Cerebellar nuclear complex (tissue), 1 donor: ENCODE measurements at places on chromosomes 11 and 22.

- DNase-seq = no peak
These were observed 86.0 kb upstream of the IZUMO1R start for GRCh38 chr11:94218372-94218771.

DNA sequence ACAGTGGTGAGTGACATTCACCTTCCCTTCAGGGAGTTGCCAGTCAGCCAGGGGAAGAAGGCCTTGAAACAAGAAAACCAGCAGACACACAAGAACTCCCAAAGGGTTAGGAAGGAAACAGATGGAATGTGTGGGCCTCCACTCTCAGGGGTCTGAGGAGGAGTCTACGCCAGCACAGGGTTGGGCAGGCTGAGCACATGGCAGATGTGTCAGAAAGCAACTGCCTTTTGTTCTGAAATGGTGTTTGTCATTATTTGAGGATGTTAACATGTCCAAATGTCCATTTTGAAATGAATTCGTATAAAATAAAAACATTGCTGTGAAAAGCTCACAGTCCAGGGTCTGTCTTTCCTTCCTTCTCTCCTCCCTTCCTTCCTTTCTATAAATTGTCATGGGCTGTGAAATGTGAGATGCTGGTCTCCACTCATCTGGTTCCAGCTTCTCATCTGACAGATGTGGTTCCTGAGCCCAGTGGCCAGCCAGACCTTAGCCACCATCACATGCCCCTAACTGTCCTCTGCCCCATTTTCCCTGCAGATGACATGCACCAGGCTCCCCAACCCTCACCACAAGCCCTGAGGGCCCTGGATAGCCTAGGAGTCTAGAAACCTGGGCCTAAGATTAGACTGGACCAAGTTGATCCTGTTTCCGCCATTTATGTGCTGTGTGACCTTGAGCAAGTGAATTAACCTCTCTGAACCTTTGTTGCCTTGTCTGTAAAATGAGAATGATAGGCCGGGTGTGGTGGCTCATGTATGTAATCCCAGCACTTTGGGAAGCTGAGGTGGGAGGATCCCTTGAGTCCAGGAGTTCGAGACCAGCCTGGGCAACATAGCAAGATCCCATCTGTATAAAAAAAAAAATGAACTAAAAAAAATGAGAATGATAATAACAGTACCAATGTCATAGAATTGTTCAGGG lies 56.2 kb upstream of the CRYBB3 start:
- no peak for DNase-seq

DNA sequence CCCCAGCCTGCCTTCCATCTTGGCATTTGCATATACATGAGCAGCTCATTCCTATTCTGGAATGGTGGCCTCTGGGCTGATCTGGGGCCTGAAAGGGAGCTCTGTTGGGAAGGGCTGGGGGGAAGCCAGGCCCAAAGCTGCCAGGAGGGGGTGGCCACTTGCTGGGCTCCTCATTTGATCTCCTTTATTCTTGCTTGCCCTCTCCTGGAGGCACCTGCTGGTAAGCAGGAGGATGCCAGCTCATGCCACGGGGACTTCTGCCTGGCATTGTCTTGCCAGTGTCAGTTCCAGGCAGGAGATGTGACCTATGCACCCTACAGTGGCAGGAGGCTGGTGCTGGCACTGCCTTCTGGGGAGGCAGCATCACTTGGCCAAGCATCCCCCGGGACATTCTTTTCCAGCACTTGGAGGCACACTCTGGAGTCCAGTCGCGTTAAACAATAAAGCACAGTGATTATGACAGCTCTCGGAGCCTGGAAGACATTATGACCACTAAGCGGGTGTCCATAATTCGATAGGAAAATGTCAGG lies 128.3 kb downstream of the NTM start:
- no peak for DNase-seq

DNA sequence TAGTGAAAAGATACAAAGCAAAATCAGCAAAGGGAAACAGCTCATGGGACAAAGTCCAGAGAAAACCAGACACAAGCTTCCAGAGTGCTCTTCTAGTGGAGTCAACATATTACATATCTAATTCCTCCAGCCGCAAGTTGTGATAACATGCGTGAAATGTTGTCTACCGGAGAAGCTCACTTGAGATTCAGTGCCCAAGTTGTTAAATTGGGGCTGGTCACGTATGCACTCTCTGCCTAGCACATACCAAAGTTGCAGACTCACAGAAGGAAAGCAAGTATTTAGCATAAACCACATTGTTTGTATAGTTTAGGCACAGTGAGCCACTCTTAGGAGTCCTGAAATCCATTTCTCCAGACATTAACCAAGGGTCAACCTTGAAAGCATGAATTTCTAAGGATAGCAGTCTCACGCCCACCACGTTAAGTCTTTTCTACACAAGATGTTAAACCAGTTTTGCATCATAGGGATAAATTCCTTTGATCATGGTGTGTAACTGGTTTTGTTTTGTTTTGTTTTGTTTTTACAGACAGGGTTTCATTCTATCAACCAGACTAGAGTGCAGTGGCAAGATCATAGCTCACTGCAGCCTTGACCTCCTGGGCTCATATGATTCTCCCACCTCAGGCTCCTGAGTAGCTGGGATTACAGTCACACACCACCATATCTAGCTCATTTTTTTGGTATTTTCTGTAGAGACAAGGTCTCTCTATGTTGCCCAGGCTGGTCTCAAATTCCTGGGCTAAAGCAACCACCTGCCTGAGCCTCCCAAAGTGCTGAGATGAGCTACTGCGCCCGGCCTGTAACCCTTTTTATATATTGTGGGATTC lies 39.5 kb upstream of the EP300 start:
- no peak for DNase-seq

DNA sequence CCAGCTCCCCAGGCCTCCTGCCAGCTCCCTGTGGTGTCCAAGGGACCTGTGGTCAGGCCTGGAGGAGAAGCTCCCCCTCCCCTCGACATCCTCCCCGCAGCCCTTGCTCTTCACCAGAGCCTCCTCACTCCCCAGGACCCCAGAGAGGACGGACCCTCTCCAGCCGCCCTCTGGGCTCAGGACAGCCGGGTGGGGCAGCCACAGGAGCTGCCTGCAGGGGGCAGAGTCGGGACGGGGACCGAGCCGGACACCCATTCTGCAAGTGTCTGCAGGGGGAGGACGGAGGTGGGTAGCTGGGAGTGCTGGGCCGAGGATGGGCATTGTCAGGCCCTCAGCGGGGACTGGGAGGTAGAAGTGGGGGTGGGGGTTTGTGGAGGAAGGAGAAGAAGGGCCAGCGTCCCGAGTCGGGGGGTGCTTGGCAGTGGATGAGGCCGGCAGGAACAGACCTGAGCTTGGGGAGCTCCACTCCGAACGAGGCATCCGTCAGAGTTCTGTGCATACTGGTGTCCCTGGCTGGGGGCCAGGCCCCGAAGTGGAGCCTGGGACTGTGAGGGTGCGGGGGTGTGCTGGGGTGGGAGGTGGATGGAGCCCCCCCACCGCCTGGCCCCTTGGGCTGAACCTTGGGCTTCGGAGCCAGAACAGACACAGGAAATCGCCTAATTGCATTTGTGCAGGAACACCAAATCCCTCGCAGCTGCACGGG lies 15.2 kb downstream of the PRR33 start:
- DNase-seq = no peak

GRCh38 chr11:1696608-1697570 lies at the start of gene KRTAP5-6:
KRTAP5-6 (plus strand) TSS chr11:1697195; CDS start chr11:1697246, 51 bp downstream.
- DNase-seq = no peak

- no peak for DNase-seq
These were observed 1850.2 kb upstream of the RAG2 start for GRCh38 chr11:38448284-38448683.

DNA sequence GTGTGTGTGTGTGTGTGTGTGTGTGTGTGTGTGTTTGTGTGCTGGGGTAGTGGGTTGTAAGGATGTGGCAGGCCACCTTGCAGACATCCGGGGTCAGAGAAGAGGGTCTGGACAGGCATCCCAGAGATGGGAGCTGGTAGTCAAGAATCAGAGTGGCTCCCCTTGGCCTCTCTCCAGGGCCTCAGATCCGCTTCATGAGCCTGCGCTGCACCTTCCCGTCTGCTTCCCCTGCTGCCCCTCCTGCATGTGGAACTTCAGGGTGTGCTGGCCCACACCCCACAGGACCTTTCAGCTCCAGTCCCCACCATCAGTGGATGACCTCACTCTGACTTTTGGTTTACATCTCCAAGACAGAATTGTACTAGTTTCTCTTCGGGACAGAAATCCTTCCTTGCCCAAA lies 31.2 kb downstream of the TREH start:
- DNase-seq = no peak

DNA sequence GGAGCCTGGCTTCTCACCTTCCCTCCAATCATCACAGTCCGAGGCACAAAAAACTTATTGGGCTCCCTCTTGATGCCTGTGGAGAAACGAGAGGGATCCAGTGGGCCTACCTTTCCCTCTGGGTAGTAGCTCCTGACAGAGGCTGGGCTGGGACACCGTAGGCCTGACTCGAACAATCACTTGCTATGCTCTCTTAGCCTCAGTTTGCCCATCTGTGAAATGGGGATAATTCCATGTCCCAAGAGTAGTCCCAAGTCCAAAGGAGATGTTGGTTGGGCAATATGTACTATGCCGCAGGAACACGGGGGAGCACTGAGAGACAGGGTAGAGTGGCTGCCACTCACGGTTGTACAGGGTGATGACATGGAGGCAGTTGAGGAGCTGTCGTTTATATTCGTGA lies 7.6 kb upstream of the RASGRP2 start:
- no peak for DNase-seq

DNA sequence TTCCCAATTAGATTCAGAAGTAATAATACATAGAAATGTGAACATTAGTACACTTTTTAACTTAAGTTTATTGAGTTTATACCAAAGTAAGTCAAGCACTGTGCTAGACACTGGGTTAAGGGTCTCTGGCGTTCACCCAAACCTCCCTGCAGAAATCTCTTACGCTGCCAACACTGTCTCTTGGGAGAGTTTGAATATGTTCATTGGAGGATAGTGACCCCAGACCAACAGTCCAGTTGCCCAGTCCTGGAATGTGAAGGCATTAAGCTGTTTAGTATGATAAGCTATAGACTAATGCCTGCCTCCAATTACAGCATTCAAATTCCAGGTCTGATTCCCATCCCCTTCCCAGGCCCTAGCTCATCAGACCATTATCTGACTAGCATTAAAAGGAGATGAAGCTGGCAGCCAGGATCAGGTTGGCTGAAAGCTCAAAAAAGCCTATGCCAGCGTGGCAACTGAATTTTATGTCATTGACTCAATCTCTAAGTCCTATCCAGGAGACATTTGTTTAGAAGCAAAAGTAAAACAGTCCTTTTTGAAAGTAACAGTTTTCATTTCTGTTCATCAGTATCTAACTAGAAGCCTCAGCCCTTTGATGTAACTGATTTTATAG lies 77.8 kb downstream of the SFI1 start:
- DNase-seq = no peak

DNA sequence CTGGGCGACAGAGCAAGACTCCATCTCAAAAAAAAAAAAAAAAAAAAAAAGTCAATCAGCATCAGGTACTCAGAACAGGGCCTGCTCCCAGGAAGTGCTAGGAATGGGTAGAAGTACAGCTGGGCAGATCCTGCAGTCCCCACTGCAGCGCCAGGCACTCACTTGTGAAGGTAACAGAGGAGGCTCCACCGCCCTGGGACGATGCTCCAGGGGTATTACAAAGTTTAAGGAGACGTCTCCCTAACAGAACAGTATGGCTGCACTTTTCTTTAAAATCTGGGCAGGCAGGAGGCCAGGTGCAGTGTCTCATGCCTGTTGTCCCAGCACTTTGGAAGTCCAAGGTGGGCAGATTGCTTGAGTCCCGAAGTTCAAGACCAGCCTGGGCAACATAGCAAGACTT lies 1449.0 kb downstream of the BRD1 start:
- no peak for DNase-seq

GRCh38 chr22:38954414-38955043 lies 2.9 kb upstream of the APOBEC3A start:
- no peak for DNase-seq

DNA sequence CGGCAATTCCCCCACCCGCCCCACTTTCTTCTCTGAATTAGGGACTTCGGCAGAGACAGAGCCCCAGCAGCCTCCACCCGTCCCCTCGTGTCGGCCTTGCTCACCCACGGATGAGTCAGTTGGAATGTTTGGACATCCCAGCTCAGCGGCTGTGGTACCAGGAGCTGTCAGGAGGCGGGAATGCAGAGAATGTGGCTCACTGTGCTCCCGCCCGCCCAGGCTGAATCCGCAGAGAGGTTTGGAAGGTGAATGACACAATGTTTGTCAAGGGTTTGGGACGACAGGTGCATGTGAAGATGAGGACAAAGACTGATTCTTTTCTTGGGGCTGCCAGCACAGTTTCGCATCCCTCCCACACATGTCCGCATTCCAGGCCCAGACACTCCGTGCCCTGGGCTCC lies 39.6 kb downstream of the LIF start:
- DNase-seq = no peak

- no peak for DNase-seq
These were observed 291.0 kb downstream of the BRD1 start for GRCh38 chr22:49536571-49537131.

GRCh38 chr11:128525411-128526243 lies 61.7 kb downstream of the ETS1 start:
- no peak for DNase-seq

DNA sequence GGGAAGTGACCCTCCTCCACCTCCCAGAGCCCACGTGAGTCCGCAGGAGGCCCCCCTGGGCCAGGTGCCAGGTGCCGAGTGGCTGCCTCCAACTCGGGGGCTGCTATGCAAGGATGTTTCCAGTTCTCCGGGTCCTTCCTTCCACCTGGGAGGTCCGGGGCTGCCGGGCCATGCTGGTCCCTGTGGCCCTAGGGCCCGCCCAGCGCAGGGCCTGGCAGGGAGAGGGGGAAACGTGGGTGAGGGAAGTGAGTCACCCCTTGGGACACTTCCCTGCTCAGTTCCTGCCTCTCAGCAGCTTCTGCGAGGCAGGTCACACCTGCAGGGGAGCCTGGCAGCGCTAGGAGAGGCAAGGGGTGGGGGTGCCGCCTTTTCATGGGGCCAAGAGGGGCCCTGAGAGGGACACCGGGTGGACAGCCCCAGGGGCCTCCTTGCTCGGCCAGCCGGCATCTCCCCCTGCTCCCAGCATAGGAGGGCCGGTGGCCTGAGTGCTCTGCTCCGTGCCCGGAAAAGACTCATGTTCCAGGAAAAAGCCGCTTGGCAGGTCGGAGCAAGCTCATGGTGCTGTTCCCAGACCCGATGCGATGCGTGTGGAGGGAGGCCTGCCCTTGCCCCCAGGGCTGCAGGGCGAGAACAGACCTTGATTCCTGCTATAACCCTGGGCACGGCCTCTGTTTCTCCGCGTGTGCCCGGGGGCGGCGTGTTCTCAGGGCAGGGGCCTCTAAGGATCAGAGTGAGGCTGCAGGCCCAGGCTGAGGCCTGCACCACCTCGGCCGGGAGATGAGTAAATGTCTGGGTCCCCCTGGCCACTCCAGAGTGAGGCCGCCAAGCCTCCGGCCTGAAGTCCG lies 30.3 kb upstream of the WNT7B start:
- DNase-seq = no peak

GRCh38 chr11:1542267-1542666 lies 29.8 kb downstream of the DUSP8 start:
- no peak for DNase-seq

DNA sequence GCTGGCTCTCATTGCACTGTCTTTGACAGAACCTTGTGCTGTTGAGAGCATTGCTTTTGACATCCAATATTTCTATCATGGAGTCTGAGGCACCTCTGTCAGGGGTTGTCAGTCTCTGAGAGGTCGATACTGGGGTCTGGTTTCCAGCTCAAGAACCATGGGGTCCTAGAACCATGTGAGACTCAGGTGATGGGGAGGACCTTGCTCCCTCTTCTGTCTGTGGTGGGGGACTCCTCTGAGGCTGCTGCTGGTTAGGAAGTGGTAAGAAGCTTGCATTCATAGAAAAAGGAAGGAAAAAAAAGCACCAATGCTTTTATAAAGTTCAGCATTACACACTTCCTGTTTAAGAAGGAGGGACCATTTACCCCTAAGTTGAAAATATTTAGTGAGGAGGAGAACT lies 91.8 kb upstream of the CD44 start:
- no peak for DNase-seq
